ENCODE measurements at places on chromosomes 11 and 22. TPM values are rescaled to one million over a fixed set of nuclear protein-coding genes. Genes with fewer than 3 reads are reported as not detected.

DNA sequence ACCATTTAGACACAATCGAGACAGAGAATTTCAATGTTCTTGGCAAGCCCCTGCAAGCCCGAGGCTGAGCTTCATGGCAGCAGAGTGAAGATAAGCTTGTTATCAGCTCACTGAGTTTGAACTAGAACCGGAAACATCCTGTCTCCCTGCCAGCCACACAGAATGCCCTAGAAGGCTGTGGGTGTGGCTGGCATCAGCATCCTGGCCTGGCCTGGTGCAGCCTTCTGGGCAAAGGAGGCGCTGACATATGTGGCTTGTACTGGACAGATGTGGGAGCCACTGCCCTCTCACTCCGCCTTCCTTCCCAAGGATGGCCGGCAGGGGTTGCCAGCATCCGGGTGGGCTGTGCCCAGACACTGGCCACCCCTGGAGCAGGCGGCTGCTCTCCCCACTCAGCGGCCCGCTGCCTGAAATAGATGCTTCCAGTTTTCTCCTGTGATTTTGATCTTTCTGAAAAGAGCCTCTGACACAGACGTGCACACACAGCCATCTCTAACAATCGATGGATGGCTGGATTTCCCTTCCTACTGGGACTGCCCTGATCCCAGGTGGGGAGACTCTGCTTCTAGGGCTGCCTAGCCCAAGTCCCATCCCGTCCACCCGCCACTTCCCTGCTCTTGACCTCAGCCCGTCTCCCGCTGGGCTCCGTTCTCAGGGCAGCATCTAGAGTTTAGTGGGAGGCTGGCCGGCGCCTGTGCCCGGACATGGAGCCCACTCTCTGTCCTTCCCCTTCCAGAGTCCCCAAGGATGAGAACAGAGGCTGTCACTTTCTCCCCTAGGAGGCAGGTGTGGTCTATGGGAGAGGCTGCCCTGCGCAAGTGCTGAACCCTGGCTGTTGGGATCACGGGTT lies 149.7 kb downstream of the CTTN start:
- peak; percentile 67 for DNase-seq

- no peak for DNase-seq
These were observed 116.8 kb downstream of the RRAS2 start for GRCh38 chr11:14242187-14242586.

GRCh38 chr11:6022956-6023355 lies 7.6 kb downstream of the OR56A1 start:
- no peak for DNase-seq

DNA sequence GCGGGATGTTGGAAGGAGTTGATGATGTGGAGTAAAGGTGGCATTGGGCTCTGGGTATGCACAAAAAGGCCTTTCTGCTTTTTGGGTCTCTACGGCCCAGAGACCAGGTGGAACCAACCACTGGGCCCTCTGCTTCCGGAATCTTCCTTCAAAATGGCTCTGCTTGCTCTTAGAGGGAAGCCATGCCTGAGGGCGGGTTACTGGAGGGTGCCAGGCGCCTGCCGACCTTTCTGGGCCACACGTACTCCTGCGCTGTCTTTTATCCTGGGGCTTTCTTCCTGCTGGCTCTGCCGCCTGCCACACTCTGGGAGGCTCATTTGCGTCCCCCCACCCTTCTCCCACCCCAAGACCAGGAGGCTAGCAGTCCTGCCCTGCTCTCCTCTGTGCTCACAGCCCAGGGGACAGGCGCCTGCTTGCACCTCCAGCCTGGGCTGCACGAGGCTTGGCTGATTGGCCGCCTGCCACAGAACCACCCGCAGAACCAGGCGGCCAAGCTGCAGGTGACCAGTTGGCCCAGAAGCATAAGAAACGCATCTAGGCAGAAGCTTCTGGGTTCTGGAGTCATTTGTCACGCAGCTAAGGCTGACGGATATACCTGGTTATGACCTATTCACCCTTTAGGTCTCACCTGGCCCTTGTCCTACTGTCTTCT lies 536.9 kb downstream of the TBC1D22A start:
- peak; percentile 9 for DNase-seq

GRCh38 chr22:23670378-23671295 lies 20.2 kb upstream of the RGL4 start:
- DNase-seq: no peak

GRCh38 chr11:97544431-97544830 lies 1154.6 kb downstream of the JRKL start:
- DNase-seq: no peak

- no peak for DNase-seq
These were observed 116.5 kb downstream of the C11orf58 start for GRCh38 chr11:16854979-16855378.

- peak; percentile 44 for DNase-seq
These were observed 8.4 kb downstream of the SELENOO start for GRCh38 chr22:50208939-50209892.

GRCh38 chr22:38034278-38034882 lies 22.8 kb upstream of the PICK1 start:
- DNase-seq: peak; percentile 85

DNA sequence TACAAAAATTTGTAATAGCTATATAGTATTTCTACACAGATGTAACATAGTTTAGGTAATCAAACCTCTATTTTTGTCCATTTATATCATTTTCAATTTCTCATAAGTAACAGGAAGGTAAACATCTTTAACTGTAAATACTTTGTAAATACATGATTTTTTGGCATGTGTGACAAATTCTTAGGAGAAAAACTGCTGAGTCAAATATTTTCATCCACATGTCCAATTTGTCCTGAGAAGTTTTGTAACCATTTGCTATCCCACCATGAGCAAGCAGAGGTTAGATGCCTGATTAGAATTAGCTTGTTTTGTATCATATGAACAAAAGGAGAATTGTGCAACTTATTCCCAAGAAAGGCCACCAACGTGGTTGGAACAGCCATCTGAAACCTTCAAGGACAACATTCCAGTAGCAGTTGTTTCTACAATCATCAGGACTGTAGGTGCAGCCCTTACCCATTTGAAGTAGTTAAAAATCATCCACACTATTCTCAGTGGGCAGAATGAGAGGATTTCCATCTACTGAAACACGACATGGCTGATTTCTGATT lies 139.6 kb upstream of the MPPED2 start:
- DNase-seq: no peak

GRCh38 chr22:27501191-27501936 lies 300.2 kb downstream of the MN1 start:
- no peak for DNase-seq

DNA sequence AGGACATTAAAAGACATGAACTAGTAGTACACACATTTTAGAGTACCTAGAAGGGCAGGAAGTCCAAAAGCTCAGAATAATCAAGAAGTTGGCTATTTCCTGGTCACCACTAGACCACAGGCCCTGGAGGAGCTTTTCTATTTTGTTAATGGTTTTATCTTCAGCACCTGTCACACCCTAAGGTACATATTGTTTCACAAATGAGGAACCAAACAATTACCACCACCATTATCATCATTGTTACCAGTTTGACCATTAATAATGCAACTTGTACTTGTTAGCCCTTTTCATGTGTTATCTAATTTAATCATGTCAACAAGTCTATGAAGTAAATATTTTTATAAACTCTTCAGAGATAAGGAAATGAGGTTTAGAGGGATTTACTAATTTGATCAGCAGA lies 4.9 kb downstream of the MRPL48 start:
- no peak for DNase-seq

DNA sequence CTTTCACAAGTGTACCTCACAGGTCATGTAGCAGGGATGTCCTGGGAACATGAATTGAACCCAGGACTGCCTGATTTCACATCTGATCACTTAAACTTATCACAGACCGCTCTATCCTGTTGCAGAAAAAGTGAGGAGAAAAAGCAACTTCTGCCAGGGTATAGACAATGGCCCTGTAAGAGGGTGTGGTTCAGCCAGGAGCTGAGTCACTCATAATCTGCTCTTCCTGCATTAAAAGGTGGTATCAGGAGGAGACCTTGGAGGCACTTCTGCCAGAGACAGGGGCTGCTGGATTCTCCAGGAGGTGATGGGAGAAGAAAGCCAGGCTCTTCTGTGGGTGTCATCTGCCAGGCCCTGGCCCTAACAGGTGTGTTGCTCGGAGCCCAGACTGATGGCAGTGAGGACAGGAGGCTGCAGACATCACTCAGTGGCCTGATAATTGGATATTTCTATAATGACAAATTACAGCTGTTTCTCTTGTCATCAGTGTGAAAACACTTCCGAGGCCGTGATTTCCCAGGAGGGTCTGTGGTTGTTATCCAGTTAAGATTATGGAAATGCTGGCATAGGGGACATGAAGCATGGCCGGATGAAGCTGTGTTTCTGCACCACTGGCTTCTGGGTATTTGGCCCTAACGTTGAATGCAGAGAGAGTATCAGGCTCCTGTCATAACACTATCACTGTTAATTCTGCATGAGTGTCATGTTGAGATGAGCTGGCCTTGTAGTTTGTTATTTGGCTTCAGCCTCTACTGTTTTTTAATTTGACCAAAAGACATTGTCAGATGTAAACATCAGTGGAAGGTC lies 125.1 kb upstream of the ZBED5 start:
- DNase-seq: no peak

DNA sequence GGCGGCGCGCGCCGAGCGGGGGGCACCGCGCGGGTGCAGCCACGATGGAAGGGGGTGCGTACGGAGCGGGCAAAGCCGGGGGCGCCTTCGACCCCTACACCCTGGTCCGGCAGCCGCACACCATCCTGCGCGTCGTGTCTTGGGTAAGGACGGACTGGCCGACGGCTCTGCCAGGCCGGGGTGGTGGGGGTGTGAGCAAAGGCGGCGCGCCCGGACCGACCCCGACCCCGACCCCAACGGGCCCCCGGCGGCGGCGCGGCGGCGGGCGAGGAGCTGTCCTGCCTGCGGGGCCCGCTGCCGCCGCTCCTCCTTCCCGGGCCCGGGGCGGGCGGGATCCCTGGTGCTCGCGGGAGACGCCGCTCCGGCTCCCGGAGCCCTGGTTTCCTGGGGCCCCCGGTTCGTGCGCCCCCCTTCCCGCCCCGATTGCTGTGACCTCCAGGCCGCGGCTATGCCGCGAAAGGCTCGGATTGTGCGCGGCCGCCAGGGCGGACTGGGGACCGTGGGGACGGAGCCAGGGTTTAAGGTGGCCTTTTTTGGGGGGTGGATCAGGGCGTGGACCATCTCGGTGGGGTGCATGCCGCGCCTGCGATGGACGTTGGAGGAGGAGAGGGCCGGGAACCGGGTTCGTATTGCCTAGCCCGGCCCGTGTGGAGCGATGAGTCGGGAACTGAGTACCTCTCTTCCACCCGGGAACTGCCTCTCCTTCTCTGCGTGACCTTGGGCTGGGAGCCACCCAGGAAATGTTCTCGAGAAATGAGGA lies at the start of gene SYNGR1:
TSS of gene SYNGR1 (plus strand) at position 25 of the 760 bp plus-strand sequence. CDS start at position 45, 20 bp downstream.
- no peak for DNase-seq

DNA sequence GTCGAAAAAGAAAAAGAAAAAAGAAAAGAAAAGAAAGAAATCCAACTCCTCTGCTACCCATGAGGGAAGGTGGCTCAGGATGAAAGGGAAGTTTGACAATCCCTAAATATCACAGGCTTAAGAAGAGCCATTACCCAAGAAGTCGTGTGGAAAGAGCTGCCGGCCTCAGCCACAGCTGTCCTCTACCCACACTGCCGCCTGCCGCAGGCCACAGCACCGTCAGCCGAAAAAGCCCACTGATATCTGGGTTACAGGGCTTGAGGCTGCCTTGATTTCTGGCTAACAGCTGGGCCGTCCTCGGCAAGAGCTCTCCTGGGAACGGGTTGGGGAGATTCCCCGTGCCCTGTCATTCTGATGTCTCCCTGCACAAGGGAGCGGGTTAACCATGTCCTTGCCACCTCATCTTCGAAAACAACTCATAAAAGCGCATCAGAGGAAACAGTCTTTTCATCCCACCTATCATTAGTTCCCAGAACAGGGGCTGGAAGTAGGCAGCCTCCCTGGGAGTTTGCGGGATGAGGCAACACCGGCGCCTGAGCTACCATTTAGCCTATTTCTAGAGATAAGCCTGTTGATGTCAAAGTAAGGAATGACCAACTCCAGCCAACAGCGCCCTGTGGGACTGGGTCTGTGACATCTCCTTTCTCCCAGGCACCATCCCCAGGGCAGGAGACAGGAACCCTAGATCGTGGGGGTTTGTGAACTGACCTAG lies 21.8 kb upstream of the SNX32 start:
- DNase-seq: no peak

- DNase-seq: no peak
These were observed 63.7 kb downstream of the COPB1 start for GRCh38 chr11:14435717-14436512.

GRCh38 chr11:4647766-4648165 lies 4.0 kb downstream of the OR51E1 start:
- DNase-seq: no peak

DNA sequence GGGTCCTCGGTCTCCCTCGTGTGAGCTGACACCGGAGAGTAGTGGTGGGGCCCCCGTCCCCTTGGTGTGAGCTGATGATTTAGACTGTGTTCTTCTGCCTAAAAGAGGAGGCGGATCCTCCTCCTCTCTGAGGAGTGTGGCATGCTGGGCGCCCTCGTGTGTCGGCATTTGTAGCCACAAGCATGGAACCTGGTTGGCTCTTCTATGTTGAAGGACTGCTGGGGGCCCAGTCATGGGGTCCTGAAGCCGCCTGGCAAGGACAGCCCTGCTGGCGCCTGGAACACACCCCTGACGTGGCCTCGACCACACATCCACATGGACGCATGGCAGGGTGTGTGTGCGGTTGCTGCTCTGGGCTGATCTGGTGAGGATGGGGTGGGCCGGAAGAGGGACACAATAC lies 50.2 kb downstream of the AP2A2 start:
- no peak for DNase-seq

- peak; percentile 66 for DNase-seq
These were observed 217.4 kb downstream of the SBF2 start for GRCh38 chr11:10076458-10077141.

OSBPL5 gene
- total RNA-seq: 84.3 TPM

SLC22A9 gene
- not detected for total RNA-seq

HORMAD2 gene
- not detected for total RNA-seq

OR52E8 gene
- total RNA-seq: not detected

MPZL3 gene
- total RNA-seq: 7.9 TPM

OR10A2 gene
- total RNA-seq: not detected

SUSD2 gene
- 8.3 TPM for total RNA-seq

BLID gene
- 2.6 TPM for total RNA-seq

NCF4 gene
- 27.2 TPM for total RNA-seq

P2RX6 gene
- 5.7 TPM for total RNA-seq

CRYBB1 gene
- total RNA-seq: not detected

PRODH gene
- total RNA-seq: 12.4 TPM

MRGPRX1 gene
- not detected for total RNA-seq

Measured in ureter (tissue), 1 donor.